ENCODE measurements at places on chromosomes 7 and 10.

DNA sequence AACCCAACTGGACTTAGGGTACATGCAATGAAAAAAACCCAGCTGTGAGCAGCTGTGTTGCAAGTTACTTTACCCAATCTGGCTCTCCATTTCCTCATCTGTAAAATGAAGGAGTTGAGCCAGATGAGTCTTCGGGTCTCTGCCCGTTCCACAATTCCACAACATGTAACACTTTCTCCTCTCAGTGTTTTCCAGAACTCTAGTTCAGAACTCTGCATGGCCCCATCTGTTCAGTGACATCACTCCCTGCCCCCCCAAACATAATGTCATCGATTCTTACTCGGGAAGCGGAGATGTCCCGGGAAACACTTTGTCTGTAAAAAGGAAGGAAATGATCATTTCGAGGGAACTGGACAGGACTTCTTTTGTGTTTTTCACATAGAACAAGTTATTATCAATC, 2.5 kb downstream of the SH3PXD2A start:
- no peak for DNase-seq

DNA sequence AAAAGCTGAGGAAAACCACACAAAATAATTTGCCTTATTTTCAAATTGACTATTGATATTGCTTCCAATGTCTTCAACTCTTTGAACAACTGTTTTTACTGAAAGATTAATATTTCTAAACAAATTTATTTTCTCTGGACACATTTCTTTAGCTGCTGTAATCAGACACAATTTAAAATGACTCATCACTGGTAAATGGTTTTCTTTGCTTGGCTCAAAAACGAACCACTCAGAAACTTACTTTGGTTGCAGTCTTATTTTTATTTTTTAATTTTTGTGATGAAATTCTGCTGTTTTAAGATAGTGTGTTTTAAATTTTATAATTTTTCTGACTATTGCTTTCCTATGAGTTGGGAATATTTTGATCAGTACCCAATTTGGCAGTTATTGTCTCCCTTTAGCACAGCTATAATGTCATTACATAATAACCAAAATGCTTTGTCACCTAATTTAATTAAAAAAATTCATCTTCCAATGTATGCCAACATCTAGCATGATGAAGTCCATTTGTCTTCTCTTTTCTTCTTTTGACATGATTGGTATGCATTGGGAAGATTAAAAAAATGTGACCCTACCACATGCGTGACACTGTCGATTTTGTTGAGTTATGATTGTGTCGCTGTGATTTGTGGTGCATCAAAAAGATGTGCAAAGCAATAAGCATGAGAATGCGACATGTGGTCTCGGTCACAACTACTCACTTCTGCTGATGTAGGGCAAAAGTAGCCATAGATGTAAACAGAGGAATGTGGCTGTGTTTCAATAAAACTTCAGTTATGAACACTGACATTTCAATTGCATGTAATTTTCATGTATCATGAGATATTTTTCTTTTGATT, 222.3 kb downstream of the SUGCT start:
- no peak for DNase-seq

DNA sequence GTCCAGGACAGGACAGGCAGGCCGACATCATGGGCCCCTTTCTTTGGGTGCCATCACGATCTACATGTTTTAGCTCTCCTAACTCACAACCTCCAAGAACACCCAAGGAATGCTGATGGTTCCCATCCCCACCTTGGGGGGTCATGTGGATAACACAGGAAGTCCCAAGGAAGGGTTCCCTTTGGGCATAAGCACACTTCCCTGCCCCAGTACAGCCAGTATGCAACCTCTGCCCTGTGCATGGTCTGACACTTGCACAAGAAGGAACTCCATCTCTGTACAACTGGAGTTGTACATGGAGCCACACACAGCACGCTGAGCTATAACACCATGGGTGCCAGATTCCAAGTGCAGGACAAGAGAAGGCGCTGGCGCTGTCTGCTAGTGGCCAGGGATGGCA, 11.0 kb downstream of the MAT1A start:
- no peak for DNase-seq

DNA sequence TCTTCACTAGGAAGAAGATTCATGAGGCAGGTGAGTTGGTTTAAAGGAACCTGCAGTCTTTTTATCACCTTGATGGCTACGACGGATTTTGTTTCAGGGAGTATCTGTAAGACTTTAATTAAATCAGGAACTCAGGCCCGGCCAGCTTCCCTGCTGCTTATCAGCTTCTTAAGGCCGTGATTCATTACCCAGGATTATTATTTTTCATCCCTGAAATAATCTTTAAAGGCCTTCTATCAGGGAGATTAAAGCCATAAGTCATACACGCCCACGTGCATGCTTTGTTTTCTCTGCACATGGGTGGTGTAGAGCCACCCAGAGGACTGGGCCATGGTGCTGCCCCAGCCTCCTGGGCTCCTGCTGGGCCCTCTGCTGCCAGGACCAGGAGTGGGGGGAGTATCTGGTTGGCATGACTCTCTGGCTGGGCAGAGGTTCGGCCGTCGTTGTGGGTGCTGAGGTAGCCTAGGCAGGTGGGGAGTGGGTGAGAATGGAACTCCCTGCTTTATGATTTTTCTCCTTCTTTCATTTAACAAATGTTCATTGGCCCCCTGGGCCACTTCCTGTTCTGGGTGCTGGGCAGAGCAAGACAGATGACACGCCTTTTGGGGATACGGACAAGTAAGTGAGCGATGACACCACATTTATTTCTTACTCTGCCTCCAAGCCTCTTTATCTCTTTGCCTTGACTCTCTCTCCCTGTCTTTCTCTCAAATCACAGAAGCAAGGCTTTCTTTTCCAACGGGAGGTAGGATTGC, 39.0 kb upstream of the PCBD1 start:
- DNase-seq = no peak

DNA sequence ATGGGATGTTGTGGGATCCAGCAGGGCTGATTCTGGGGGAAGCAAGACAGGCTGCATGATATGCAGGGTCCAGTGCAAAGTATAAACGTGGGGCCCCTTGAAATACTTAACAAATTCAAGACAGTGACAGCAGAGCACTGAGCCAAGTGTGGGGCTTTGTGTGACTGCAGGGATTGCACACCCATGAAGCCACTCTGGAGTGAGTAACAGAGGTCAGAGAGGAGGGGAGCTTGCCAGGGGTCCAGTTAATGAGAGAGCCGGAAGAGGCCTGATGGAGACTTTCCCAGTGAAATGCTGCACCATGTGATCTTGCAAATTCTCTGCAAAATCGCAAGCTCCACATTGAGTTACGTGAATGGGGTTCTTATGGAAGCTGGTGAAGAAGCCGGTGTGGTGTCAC, 5.6 kb downstream of the NPVF start:
- DNase-seq = no peak

DNA sequence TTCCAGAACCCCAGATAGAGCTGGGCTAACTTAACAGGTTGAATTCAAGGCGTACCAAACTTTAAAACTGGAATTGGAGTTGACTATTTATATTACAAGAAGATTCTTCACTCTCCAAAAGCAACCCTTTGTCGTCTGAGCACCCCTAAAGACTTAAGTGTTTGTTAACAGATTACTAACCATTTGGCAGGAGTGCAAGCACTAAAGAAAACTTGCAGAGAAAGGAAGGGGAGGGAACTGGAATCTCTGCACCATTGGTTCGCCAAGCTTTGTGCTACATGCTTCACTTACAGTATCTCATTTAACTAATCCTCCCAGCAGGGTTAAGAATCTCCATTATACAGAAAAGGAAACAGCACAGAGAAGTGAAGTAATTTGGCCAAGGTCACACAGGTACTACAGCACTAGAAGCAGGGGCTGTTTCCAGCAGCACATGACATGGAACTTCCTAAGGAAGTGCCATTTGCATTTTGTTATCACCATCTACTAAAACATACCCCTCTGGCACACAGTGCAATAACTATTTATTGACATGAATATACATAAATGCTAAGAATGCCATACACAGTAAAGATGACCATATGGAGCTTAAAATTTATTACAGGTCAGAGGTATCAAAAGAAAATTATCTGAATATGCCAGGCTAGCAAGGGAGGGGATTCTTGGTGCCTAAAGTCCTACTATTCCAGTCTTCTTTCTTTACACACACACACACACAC, 201.2 kb downstream of the KCNMA1 start:
- DNase-seq = no peak

DNA sequence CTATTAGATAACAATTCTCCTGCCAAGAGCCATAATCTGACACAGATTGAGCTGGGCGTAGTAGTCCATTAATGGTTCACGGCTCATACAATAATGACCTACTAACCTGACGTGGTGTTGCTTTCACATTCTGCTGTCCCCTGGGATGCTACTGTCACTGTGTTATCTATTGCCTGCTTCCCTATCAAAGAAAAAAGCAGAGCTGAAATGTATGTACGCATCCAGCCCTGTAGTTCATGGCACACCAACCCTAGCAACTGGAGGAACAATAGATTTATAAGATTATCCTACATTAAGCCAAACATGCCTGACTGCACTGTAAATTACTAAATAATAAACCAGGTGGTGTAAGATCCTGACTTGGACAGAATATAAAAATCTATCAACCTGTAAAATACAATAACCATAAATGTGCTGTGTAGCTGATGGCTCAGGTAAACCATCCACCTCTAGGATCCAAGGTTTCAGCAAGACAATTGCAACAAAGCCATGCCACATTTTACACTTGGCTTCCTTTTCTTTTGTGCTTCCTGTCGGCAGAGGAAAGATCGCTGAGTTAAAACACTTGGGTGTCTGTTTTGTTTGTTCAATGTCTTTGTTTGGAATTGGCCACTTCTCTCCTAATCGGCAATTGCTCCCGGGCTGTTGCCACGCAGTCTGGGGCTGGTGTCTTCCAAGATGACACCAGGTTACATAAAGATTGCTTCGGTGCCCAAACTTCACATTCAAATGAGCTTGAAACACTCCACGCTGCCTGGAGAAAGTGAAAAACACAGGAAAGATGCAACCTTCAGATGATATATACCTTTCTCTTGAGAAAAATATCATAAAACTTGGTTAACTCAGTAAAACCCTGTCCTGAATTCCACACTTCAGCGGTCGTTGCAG, 143.9 kb upstream of the MGMT start:
- DNase-seq = no peak

DNA sequence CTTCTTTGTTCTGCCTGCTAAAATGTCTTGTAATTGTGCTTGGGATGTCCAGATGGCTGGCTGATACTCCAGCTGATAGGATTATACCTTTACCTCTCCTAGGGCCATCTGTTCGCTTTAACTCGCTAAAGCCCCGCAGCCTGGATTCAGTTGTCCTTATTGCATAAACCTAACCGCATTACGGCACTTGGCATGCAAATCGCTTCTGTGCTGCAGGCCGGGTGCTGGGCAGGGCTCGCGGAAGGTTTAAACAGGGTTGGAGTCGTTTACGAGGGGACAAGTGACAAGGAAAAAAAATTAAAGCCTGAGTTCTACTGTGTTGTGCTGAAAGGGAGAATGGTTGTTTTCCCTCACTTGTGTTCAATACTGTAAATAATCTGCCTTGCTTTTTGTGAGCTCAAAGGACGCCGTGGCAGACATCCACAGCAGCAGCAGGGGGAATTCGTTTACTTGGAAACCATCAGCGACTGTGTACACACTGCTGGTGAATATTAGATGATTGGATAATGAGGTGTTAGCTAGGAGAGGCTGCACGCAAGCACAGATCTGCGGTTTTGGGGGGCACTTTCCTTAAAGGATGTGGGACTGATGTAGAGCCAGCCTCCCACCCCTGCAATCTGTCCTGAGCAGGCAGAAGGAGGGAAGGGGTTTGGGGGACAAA, 93.0 kb downstream of the EBF3 start:
- DNase-seq = no peak

GRCh38 chr10:5632446-5632845, 33.9 kb downstream of the ASB13 start:
- no peak for DNase-seq

GRCh38 chr7:107902381-107902780, 11.4 kb downstream of the DLD start:
- DNase-seq = no peak

GRCh38 chr7:88071994-88072714, 138.1 kb downstream of the ADAM22 start:
- DNase-seq = no peak

DNA sequence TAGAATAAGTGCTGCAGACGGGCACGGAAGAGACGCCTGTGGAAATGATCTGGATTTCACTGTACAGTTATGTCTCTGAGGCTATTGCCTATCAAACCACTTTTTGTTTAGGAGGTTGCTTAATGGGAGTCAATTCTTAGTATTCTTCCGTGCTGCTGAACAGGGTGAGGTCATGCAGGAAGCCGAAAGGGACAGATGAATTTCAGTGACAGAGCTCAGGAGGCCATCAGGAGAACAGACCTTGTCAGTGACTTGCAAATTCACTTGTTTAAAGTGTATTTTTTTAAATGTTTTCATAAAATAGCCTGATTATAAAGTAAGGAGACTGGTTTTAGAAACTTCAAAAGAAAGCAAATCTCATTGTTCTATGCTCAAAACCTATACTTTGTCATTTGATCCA, 58.9 kb downstream of the XRCC2 start:
- no peak for DNase-seq

DNA sequence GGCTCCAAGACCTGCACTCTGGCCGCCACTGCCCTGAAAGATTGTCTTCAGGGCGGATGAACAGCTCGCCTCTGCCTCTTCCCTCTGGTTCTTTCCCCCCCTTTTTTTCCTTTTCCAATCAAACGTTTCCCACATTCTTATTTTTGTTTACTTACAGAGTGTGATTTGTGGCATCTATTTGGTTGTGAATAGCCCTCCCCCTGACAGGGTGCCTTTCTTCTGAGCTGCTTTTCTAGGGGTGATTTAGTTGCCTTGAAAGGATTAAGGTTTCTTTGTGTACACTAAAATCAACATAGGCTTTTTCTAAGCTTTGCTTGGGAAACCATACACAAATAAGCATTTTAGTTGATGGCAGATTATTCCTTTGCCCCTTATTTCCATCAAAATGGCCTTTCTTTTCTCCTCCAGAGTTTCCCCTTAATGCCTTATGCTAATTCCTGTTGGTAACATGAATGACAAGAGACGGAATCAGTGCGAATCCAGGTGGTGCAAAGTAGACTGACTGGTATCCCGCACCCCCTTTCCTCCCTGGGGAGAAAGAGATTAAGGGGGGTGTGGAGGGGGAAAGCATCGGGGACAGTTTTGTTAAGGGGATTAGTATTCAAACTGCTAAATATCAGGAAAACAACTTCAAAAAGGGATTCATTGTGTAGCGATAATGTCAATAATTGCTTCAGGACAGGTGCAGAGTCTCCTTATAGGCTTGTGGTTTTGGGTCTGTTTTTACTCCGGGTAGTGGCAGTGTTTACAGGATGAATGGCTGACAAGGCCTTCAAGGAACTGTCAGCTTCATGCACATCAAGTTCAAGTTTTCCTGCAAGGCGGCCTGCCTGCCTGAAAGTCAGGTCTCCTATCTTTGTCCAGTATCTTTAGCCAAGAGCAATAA, 431.6 kb upstream of the GALNT17 start:
- no peak for DNase-seq

DNA sequence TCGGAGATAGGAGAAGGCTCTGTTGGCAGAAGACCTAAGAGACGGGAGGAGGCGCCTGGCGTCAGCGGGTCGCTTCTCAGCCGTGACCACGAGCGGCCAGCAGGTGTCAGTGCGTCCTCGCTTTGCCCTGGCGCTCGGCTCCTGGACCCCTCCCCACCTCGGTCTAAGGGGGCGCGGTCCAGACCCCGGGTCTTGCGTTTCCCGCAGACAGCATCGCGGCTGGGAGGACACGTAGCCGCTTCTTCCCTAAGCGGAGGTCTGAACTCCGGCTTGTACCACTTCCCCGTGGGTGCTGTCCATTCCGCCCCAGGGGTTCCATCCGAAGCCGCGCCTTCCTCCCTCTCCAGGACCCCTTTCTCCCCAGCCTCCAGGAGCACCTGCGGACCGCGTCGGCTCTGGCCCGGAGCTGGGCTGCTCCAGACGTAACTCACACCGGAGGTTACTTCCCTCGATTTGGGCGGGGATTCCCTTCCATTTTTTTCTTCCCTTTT, 593 bp upstream of the ADRA2A start:
- peak; percentile 39 for DNase-seq

Measured in uterus (tissue), 4 donors.